ENCODE measurements at places on chromosomes 3 and 15.
A peak's percentile ranks its signal among the peaks of the same experiment; 100 is the strongest.

DNA sequence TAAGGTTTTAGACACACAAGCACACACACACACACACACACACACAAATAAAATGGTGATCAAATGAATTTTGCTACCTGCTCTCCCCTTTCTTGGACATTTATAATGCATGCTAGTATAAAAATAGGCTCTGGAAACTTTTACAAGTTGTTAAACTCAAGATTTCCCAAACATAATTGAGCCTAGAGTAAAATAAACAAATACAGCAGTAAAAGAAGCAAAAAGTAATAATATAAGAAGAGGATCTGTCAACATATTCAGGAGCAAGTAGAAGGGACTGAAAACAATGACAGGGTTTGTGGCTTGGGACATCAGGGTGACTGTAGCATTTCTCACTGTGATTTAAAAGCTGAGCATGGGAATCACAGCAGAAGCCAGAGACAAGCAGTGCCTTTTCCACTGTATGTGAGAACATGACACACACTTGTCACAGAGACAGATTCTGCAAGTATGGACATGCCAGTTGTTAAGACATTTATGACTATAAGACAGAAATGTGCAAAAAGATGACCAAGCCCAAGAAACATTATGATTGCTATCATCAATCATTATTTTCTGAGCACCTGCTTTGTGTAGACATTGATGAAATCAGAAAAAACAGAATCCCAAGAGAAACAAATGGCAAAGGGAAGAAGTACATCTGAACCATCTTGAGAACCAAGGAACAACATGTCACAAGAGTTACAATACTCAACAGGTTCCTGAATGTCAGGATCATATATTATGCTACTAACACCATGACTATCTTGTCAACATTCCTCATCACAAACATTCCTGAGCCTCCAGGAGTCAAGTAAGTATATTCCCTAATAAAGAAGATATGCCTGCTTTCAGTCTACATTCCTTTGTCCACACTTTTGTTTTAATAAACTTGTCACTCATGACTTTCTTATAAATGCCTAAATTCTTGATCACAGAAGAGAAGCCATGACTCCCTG is 7.1 kb downstream of the THRB start:
- no peak for DNase-seq

DNA sequence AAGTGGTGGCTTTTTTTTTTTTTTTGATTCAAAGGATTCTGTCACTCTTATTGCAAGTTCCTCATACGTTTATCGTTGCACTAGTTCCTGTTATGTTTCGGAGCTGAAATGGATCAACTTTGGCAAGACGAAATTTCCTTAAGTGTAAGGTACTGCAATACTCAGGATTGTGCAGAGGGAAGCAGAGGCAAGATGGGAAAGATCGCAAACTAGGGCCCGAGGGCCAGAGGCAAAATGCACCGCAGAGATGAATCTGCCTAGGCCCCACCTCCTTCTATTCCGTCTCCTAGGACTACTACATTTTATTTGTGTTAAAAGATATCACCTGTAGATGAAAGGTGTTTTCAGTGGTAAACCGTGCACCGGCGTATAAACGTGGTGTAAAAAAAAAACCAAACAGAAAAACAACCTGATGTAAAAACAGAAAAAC is 331 bp downstream of the RNU6-1 start:
- DNase-seq, result peak; percentile 64

DNA sequence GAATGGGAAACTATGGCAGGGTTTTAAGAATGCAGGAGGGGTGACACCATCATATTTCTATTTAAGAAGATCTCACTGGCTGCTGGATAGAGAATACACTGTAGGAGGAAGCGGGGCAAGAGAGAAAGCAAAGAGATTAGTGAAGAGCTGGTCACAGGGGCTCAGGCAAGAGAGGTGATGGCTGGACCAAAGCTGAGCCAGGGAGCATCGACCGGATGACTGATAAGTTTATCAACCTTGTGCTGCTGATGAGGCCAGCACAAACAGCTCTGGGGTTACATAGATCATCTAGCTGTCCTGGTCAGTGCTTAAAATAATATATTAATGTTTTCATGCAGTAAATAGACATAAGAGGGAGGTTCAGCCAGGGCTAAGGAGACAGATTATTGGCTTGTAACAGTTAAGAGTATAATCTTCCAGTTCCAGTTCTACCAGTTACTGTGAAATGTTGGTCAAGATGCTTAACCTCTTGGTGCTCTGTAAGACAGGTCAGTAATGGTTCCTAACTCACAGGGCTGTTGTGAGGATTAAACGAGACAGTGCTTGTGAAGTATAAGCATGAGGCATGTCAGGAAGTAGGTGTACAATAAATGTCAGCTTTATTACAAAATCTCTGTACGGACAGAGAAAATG is 201.0 kb upstream of the FEZF2 start:
- no peak for DNase-seq

GRCh38 chr3:187025254-187025655 is 94.9 kb downstream of the ST6GAL1 start:
- no peak for DNase-seq

DNA sequence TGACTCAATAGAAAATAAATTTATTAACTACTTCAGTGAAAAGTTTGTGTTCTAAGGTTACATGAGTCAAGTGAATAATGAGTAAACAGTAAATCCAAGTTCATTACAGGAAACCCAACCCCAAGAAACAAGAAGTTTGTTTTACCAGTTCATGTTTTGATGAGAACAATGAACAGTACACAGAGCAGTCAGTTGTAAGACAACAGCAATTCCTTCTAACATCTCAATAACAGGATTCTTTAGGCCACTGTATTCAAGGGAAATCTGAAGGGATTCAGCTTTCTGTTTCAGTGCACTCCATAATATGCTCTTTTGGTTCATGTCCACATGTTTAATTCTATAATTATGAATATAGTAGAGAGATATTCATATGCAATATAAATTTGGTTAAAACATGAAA is 18.4 kb downstream of the ATR start:
- DNase-seq, result no peak

GRCh38 chr15:78083687-78084448 is 6.4 kb upstream of the TBC1D2B start:
- DNase-seq, result no peak

GRCh38 chr15:74123131-74123429 is 7.3 kb upstream of the ISLR2 start:
- DNase-seq, result no peak

DNA sequence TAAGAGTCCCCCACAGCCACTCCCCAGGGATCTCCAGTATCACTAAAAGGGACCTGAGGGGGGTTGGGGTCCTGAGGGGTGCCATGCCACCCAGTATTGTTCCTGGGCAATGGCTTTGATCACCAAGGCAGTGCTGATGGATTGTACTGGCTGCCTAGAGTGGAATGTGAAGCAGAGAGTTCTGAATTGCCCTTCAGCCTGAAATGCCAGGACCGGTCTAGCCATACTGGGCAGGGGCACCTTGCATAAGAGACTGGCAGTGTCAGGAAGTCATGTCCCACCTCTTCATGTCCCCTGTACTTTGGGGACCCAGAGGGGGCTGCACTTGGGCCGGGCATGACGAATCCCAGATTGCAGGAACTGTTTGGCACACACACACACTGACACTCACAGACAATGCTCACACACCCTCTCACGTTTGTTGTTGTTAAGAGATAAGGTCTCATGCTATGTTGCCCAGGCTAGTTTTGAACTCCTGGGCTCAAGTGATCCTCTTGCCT is 4.5 kb upstream of the TKT start:
- DNase-seq, result no peak

GRCh38 chr3:66206806-66207205 is 14.0 kb upstream of the SLC25A26 start:
- DNase-seq, result no peak

DNA sequence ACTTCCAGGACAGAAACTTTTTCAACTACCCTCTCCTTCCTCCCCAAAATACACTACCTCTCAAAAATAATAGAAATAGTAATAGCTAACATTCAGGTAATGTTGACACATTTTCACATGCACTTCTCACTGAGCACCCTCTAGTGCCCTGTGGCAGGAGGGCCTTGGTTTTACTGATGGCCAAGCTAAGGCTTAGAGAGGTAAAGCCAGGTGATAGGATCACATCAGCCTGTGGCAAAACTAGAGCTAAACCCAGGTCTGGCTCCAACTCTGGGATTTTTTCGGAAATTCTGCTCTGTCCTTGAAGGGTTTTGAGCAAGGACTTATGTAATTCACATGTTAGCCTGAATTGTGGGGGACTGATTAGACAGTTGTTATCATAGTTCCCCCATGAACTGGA is 922 bp upstream of the TAMM41 start:
- DNase-seq, result no peak

GRCh38 chr3:58899159-58899952 is 150.5 kb downstream of the CFAP20DC start:
- peak; percentile 6 for DNase-seq

GRCh38 chr3:23668430-23668904 is 137.3 kb upstream of the UBE2E1 start:
- peak; percentile 92 for DNase-seq

- DNase-seq, result no peak
Observed at GRCh38 chr3:138154534-138154933, 20.2 kb downstream of the DBR1 start.

DNA sequence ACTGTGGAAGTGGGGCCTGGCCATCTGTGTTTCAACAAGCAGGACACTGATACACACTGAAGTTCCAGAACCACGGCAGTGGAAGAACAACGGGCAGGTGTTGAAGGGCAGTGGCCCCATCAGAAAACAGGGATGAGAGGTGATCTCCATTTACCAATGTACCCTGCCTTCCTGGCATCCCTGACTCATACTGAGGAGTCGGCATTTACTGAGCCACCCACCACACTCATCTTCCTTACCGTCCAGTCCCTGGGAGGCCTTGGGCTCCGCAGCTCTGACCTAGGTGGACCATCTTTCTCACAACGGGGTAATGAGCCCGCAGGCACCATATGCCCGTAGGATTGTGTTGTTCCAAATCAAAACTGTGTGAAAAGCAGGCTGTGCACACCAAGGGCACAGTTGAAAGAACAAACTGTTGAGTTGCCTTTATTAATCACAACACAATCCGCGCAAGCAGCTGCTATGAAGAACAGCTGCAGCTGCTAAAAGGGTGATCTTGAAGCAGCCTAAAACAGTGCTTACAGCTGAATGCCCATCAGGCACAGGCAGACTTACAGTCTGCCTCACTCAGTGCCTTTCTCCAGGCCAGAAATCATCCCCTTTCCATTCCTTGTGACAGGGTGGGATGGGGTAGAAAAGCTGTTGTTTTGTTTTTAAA is 12.9 kb downstream of the MB21D2 start:
- DNase-seq, result no peak

DNA sequence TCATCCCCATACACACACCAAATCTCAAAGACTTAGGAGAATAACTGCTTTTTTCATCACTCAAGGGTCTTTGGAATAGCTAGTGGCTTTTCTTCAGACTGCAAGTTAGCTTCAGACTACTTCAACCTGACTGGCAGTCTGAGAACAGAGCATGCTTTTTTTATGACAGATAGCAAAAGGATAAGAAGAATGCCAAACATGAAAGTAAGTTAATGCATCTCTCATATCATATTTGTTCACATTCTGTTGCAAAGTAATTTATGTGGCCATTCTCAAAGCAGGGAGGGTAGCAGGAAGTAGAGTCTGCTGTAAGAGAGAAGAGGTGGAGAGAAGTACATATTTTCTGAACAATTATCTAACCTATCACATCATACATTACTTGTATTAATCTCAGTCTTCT is 544.4 kb downstream of the ZPLD1 start:
- DNase-seq, result no peak

GRCh38 chr15:94154255-94154654 is 77.1 kb upstream of the MCTP2 start:
- no peak for DNase-seq

DNA sequence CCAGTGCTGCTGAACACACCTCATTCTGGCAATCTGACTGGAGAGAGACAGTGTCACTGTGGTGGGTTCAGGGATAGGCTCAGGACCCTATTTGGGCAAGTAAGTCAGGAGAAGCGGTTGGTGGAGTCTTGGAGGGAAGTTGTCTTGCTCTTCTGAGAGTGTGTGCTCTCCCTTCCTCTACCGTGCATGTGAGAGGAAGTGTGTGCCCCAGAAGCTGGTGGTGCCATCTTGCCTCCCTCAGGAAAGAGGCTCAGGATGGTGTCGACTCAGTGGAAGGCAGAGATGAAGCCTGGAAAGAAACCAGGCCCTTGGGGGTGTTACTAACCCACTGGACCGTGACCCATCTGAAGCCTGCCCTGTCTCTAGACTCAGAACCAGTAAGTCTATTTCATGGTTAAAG is 6.8 kb upstream of the RARRES1 start:
- no peak for DNase-seq

- no peak for DNase-seq
Observed at GRCh38 chr3:154130540-154130939, 9.3 kb downstream of the ARHGEF26 start.

GRCh38 chr15:45481135-45481534 is 41.4 kb downstream of the SLC30A4 start:
- no peak for DNase-seq

- peak; percentile 95 for DNase-seq
Observed at GRCh38 chr15:44215594-44215993, 20.5 kb upstream of the FRMD5 start.

- no peak for DNase-seq
Observed at GRCh38 chr15:92839696-92840095, 60.4 kb upstream of the CHD2 start.

DNA sequence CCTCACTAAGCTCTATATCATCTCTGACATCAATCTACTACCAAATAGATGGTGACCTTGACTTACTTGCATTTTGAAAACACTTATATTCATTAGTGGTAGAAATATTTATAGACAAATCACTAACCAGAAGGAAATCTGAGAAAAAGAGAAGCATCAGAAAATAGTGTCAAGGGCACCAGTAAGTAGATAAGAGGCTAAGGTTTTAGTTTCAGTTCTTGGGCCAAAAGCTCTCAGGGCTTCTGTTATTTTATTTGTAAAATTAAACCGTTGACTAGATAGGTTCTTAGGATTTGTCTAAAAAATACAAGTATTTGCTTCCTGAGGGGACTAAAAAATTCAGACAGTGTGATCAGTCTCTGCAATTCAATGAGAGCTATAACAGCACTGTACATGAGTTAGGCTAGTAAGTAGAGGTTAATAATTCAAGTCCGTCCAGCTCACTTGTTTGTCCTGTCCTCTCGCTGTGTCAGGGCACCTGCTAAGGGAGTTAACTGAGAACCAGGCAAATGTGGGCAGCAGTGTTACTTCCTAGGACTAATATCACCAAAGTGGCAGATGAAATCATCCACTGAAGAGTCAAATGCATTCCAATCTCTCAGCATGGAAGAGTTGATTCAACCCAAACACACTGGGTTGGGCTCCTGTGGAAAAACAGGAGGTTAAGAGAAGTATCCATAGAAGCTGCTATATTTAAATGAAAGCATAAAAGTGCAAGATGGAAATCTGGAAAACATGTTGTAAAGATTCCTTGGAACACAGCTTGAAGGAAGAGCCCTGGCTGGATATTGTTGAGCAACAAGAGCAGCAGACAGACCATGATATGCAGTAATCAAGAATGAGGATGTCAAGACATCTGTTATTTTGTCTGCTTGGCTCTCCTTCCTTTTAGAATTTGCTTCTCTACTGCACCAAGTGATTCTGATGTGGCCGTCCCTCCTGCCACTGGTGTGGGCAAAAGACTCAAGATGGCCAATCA is 134.9 kb upstream of the ZBTB20 start:
- peak; percentile 30 for DNase-seq
